Prostate gland (tissue), 2 donors: ENCODE measurements at places on chromosomes 1 and 21. TPM values are rescaled to one million over a fixed set of nuclear protein-coding genes. Genes with fewer than 3 reads are reported as not detected.

GRCh38 chr1:184424945-184425344 lies 38.1 kb downstream of the C1orf21 start:
- no peak overlapping the region for H3K4me3 ChIP-seq
- no peak for DNase-seq
- peaks cover 19% of the 10 kb centered on the region for H3K4me1 ChIP-seq
- no peaks in the 10 kb centered on the region for H3K27me3 ChIP-seq
- peak overlapping the region; percentile 30 for H3K27ac ChIP-seq
- H3K36me3 ChIP-seq: no peaks in the 10 kb centered on the region

- no peak overlapping the region for H3K27ac ChIP-seq
- no peak for DNase-seq
- no peaks in the 10 kb centered on the region for H3K36me3 ChIP-seq
Measured at GRCh38 chr1:17086751-17087150, 32.5 kb downstream of the PADI2 start.

DNA sequence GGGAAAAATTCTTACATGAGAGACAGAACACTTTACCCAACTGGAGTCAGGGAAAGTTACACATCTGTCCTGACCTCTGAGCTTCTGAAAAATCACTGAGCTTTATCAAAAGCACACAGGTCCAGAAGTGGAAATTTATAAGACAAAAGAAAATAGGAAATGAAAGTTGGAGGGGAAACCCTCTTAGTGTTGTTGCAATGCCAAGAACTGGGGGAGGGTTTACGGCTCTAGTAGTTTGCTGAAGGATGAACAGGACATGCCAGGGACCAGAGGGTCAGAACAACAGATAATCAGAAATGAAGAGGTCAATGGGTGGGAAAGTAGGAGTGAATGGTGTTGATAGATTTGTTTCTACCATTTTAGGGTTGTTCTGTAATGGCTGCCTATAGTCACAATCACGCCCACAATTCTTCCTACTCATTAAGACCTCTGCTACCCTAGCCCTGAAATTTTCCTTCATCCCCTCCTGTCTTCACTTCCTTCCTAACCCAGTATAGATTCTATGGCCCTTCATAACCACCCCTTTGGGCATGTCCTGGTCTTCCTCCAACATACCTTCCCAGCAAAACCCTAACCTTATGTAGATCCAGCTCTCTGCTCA lies 30.3 kb upstream of the FMOD start:
- no peaks in the 10 kb centered on the region for H3K4me1 ChIP-seq
- DNase-seq: no peak
- H3K4me3 ChIP-seq: no peak overlapping the region
- H3K36me3 ChIP-seq: no peaks in the 10 kb centered on the region
- no peaks in the 10 kb centered on the region for H3K27me3 ChIP-seq

DNA sequence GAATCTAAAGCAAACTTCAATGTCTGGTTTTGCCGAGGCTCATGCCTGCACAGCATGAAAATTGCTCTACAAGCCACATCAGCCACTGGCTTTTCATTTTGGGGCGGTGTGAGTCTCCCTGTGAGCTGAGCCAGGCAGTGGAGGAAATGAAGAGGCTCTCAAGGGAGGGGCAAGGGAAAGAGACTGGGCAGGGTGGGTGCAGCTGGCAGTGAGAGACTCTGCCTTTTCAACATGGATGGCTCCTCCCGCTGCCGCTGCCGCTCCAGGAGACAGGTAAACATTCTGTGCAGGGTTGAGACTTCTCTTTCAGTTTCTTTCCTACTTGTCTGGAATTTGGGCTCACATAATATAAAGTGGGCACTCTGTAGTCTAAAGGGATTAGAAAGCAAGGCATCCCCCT lies 11.3 kb upstream of the CTSE start:
- H3K27ac ChIP-seq: no peak overlapping the region
- H3K4me3 ChIP-seq: no peak overlapping the region

DNA sequence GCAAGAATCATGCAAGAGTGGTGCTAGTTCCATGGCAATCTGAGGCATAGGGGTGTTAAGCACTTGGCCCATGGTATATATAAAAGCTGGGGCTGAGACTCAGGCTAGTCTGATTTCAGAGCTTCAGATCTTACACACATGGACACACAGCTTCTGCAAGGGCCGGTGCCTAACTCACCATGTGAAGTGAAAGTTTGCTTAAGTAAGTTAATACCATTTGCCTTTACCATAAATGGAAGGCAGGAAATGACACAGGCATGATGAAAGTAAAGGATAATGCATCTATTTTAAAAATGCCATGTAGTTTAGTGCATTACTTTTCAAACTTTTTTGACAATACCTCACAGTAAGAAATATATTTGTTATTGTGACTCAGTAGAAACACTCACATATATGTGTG lies 122.6 kb downstream of the KCNJ6 start:
- H3K4me3 ChIP-seq: no peak overlapping the region
- no peaks in the 10 kb centered on the region for H3K36me3 ChIP-seq
- no peak overlapping the region for H3K27ac ChIP-seq
- no peaks in the 10 kb centered on the region for H3K27me3 ChIP-seq

GRCh38 chr1:1206376-1206965 lies at the start of gene TNFRSF18:
TNFRSF18 (minus strand) TSS chr1:1206592; CDS start chr1:1206571, 21 bp downstream.
- peaks cover 4% of the 10 kb centered on the region for H3K4me1 ChIP-seq
- peak within 1 kb of the TSS; percentile 5 for H3K4me3 ChIP-seq
- no peak within 1 kb of the TSS for H3K27ac ChIP-seq
- DNase-seq: peak; percentile 43

DNA sequence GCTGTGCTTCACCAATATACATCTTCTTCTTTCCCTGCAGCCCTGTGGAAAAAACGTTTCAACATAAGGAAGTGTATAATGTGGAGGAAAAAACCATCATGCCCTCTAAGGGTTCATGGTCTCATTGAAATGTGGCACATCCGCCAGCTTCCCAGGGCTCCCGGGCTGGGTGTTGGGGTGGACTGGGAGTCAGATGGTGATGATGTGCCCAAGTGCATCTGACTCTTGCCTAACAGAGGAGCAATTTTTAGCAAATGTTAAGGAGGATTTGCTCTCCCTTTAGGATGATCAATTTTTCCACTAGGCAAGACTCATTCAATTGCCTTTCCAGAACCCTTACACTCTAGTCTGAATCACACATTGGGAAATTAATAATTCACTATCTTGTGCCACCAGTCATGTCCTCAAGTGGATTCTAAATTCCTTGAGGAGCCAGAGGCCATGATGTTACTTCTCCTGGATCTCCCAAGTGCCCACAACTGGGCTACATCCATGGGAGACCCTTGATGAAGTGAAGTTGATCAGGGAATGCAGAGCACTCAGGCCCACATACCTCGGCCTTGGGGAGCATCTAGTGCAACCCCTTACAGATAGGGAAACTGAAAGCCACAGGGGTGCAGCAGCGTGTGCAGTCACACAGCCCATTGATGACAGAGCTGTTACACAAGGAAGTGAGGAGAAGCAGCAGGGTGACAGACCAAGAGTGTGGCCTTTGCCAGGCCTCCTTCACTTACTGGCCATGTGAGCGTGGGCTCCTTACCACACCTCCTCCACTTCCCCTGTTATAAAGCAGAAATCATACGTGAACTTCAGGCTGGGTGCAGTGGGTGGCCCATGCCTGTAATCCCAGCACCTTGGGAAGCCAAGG lies 100.0 kb upstream of the SLC44A3 start:
- no peak overlapping the region for H3K27ac ChIP-seq
- no peak overlapping the region for H3K4me3 ChIP-seq
- H3K27me3 ChIP-seq: no peaks in the 10 kb centered on the region
- no peak for DNase-seq

DNA sequence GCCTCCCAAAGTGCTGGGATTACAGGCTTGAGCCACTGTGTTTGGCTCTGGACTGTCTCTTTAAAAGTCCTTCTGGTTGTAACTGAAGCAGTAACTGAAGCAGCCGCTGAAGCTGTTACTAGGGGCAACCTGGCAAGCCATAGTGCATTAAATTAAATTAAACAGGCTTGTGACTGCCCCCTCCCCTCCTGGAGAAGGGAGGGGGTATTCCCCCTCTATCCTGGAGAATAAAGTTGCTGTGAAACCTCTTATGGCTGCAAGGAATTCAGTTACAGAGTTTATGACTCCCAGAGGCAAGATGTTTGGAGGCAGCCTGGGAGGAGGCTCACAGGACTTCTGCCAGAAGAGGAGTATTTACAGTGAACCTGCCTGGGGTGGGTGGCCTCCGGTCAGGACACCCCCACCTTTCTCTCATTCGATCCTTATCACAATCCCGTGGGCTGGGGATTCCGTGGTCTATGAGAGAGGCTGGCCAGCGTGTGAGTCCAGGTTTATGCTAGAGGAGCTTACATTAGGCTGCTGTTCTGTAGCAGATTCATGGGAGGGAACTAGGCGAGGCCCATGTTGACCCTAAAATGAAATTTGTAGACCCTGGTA lies 8.3 kb downstream of the TTC22 start:
- peak; percentile 15 for DNase-seq
- no peaks in the 10 kb centered on the region for H3K27me3 ChIP-seq
- H3K36me3 ChIP-seq: no peaks in the 10 kb centered on the region

GRCh38 chr21:45004059-45004422 lies 64.2 kb downstream of the SLX9 start:
- no peak overlapping the region for H3K27ac ChIP-seq
- H3K4me1 ChIP-seq: no peaks in the 10 kb centered on the region
- DNase-seq: no peak
- no peaks in the 10 kb centered on the region for H3K36me3 ChIP-seq
- no peak overlapping the region for H3K4me3 ChIP-seq
- H3K27me3 ChIP-seq: peaks cover 3% of the 10 kb centered on the region

TRIM58 gene
- total RNA-seq: 9.6 TPM

DNA sequence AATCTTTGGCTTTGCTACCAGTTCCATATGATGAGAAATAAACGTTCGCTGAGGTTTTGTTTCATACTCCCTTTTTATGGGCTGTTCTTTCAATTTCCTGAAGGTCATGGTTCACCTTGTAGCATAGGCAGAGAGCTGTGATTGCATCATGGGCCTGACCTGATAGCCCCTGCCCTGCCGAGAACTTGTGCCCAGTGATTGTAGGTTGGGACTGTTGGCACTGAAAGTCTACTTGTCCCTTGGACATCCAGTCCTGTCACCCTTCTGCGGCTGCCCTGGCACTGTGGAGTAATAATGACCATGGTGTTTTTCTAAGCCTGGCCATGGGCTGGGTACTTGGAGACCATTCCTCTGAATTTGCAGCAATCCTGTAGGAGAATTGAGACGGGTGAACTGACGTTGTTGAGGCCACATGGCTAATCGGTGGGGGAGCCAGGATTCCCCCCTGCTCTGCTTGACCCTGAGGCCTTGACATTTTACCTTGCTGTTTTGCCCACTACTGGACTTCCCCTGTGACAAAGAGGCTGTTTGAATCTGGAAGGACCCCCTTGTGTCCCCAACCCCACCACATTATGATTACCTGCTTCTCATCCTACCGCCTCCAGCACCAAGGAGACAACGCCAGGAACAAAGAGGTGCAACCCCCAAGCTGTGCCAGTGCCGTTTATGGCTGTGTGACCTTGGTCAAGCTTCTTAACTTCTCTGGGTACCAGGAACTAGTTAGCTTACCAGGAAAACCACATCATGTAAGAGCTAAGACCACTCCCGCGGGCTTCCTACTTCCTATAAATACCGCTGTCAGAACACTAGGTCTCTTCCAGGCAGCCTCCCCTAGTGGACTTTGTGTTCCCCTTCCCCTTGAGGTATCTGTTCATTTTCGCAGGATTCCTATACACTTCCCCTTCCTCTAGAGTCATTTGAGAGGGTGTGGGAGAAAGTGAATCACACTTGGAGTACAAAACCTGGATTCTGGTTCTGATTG lies 23.4 kb downstream of the SESN2 start:
- no peaks in the 10 kb centered on the region for H3K4me1 ChIP-seq
- no peaks in the 10 kb centered on the region for H3K27me3 ChIP-seq
- no peak for DNase-seq

DNA sequence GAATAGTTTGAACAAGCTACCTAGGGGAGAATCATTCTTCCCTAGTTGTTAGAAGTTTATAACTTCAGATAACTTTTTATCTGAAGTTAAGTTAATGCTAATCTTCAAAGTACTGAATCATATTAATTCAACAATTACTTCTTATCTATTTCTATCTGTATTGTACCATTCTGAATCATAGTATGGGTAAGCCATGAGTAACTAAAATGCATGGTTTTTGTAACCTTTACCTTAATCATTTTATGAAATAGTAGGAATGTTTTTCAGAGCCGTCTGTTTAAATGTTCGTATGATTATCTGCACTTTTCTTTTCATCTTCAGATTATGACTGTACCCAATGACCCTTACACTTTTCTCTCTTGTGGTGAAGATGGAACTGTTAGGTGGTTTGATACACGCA lies 50.3 kb upstream of the MPC2 start:
- no peak overlapping the region for H3K27ac ChIP-seq
- no peak for DNase-seq
- no peaks in the 10 kb centered on the region for H3K4me1 ChIP-seq
- H3K27me3 ChIP-seq: no peaks in the 10 kb centered on the region
- H3K36me3 ChIP-seq: no peaks in the 10 kb centered on the region

GRCh38 chr1:233168384-233168783 lies 127.1 kb downstream of the PCNX2 start:
- H3K27ac ChIP-seq: no peak overlapping the region
- H3K27me3 ChIP-seq: no peaks in the 10 kb centered on the region
- DNase-seq: no peak
- no peaks in the 10 kb centered on the region for H3K4me1 ChIP-seq
- H3K4me3 ChIP-seq: no peak overlapping the region
- H3K36me3 ChIP-seq: no peaks in the 10 kb centered on the region

DNA sequence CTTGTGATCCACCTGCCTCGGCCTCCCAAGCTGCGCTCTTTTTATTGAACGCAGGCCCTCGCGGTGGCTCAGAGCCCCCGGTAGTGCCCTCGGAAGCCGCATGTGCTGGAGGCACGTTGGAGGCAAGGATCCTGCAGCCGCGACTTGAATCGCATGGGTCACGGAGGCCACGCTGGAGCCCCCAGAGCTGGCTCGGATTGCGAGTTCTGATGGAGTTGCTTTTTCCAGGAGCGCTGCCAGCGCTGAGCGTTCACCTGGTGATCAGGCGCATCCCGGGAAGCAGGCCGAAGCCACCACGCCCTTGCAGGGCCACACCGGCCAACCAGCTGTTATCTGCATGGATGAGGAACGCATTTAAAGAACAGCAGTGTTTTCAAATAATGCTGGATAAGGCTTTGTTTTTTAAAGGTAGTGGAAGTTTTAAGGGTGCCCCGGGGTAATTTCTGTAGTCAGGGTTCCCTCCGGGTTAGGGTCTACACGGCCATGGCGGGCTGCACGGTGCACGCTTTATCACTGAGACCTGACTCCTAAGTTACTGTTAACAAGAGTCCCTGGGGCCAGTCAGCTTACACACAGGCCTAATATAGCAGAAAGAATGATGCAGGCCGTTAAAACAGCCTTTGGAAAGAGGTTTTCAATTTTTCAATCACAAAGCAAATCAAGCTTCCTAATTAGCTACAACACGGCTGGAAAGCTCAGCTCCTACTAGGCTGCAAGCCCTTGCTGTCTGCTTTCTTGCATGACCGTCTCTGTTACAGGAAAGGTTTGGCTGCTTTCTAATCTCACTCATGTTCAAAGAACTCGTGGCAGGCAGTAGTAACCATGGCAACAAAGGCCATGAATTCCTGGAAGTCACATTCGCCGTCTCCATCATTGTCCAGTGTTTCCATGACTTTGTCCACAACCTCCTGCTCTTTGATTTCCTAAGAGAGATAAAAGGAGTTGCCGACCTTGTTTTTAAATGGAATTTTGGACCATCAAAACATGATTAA lies 6.0 kb downstream of the S100B start:
- no peaks in the 10 kb centered on the region for H3K27me3 ChIP-seq
- DNase-seq: no peak
- H3K27ac ChIP-seq: no peak overlapping the region
- no peaks in the 10 kb centered on the region for H3K4me1 ChIP-seq

DTL gene
- total RNA-seq: 1.5 TPM

TMPRSS2 gene
- 336 TPM for total RNA-seq

- H3K27ac ChIP-seq: no peak overlapping the region
- no peaks in the 10 kb centered on the region for H3K4me1 ChIP-seq
- no peak for DNase-seq
- H3K4me3 ChIP-seq: no peak overlapping the region
- H3K27me3 ChIP-seq: no peaks in the 10 kb centered on the region
- no peaks in the 10 kb centered on the region for H3K36me3 ChIP-seq
Measured at GRCh38 chr1:235861857-235862256, 4.8 kb downstream of the LYST start.

GPR3 gene
- total RNA-seq: 0.57 TPM
